ENCODE measurements at places on chromosomes 7 and 10.

DNA sequence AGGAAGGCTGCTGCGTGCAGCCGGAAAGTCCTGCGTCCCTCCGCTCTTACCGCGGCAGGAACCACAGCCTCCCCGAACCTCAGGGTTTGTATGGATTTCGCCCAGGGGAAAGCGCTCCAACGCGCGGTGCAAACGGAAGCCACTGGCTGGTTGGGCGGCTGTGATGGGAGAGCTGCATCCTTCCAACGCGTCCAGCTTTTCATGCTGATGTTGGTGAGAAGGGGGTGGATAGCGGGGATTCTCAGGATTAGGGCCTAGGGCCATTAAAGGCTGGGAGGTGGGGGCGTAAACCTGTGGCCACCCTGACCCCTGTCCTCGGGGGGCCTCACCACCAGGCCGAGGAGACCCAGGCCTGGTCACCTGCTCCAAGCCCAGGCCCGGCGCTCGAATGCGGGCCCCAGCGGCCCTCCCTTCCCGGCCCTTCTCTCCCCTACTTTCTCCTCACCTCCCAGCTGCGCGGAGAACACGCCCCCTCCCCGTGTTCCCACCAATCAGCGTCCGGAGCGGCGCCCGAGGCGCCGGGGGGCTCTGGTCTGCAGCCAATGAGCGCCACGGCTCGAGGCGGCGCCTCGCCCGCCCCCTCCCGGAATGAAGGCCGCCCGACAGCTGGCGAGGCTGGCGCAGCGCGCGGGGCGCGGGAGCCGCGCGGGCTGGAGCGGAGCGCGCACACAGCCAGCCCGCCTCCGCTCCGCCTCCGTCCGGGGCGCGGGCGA lies 458 bp upstream of the NANOS1 start:
- DNase-seq = peak; percentile 73

- DNase-seq = no peak
Observed at GRCh38 chr7:71239586-71240268, 107.8 kb downstream of the GALNT17 start.

- no peak for DNase-seq
Observed at GRCh38 chr10:16606421-16606820, 84.7 kb upstream of the C1QL3 start.

- no peak for DNase-seq
Observed at GRCh38 chr10:6202098-6202683, 541 bp upstream of the PFKFB3 start.

DNA sequence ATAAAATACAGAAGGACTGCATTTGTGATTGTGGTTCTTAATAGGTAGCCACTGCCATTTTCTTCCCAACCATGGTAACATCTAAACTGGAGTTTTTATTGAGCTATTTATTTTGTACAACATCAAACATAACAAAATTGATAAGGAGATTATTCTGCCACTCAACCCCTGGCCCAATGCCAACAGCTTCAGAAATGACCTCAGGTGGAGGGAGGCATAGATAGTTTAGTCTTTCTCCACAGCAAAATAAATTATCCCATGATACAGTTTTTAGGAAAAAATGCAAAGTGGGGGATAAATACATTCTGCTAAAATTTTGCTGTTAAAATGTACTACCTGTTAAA lies 57.6 kb downstream of the LRRTM3 start:
- DNase-seq = no peak

DNA sequence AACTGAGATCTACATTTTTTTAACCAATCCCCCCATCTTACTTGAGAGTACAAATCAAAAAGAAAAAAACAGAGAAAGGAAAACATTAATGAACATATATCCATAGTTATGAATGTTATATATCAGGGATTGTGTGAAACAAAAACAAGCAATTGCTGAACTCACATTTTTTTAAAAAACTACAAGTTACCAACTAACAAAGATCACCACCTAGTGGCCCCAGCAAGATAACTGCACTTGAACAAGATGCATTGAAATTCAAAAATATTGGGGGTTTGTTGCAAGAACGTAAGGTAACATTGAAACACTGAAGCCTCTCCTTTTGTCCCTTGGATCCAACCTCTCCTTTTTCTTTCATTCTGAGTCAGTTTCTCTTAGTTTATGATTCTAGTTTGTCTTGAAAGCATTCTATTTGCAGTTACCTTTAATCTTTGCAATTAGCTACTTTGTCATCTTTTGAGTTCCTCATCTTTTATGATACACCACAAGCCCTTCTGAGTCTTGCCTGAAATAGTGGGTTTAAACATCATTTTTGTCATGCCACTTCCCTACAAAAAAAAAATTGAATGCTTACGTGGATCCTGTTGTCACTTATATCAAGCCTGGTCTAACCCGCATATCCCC lies 87.3 kb upstream of the TES start:
- no peak for DNase-seq

GRCh38 chr10:104638861-104639589 lies 2.1 kb upstream of the SORCS3 start:
- no peak for DNase-seq

DNA sequence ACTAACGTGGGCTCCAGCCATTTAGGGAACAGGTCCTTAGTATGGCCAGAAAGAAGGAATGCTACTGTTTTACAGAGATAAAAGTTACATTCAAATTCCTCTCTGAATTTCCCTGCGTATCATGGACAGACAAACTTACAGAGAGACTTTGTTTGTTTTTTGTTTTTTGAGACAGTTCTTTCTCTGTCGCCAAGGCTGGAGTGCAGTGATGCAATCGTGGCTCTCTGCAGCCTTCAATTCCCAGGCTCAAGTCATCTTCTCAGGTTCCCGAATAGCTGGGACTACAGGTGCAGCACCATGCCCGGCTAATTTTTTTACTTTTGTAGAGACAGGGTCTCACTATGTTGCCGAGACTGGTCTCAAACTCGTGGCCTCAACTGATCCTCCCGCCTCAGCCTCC lies 64.5 kb upstream of the MPP7 start:
- no peak for DNase-seq

- DNase-seq = no peak
Observed at GRCh38 chr7:51255536-51256208, 60.9 kb downstream of the COBL start.

- DNase-seq = no peak
Observed at GRCh38 chr10:63819753-63820329, 298.6 kb downstream of the REEP3 start.

DNA sequence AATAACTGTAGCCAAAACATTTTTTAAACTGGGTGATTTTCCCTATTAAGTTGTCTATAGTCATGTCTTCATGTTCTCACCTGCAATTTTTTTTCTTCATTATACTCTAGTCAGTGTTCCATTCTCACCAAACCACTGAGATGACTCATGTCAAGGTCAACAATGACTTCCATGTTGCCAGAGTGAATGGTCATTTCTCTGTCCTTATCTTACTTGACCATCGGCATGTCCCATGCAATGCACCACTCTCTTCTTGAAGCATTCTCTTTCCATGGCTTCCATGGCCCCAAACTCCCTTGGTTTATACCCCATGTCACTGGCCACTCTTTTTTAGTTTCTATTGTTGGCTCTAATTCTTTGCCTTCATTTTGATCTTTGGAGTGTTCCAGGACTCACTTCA lies 173.9 kb downstream of the PPP1R17 start:
- no peak for DNase-seq

DNA sequence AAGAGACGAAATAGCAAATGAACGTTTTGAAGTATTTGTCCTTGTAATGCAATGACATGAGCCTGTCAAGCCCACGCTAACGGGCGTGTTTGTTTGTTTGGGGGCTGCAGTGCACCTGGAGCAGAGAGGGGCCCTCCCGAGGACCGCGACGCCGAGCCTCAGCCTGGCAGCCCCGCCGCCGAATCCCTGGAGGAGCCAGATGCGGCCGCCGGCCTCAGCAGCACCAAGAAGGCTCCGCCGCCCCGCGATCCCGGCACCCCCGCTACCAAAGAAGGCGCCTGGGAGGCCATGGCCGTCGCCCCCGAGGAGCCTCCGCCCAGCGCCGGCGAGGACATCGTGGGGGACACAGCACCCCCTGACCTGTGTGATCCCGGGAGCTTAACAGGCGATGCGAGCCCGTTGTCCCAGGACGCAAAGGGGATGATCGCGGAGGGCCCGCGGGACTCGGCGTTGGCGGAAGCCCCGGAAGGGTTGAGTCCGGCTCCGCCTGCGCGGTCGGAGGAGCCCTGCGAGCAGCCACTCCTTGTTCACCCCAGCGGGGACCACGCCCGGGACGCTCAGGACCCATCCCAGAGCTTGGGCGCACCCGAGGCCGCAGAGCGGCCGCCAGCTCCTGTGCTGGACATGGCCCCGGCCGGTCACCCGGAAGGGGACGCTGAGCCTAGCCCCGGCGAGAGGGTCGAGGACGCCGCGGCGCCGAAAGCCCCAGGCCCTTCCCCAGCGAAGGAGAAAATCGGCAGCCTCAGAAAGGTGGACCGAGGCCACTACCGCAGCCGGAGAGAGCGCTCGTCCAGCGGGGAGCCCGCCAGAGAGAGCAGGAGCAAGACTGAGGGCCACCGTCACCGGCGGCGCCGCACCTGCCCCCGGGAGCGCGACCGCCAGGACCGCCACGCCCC lies 118.5 kb downstream of the CYTH3 start:
- DNase-seq = no peak

GRCh38 chr10:107708981-107709380 lies 544.5 kb upstream of the SORCS1 start:
- no peak for DNase-seq

DNA sequence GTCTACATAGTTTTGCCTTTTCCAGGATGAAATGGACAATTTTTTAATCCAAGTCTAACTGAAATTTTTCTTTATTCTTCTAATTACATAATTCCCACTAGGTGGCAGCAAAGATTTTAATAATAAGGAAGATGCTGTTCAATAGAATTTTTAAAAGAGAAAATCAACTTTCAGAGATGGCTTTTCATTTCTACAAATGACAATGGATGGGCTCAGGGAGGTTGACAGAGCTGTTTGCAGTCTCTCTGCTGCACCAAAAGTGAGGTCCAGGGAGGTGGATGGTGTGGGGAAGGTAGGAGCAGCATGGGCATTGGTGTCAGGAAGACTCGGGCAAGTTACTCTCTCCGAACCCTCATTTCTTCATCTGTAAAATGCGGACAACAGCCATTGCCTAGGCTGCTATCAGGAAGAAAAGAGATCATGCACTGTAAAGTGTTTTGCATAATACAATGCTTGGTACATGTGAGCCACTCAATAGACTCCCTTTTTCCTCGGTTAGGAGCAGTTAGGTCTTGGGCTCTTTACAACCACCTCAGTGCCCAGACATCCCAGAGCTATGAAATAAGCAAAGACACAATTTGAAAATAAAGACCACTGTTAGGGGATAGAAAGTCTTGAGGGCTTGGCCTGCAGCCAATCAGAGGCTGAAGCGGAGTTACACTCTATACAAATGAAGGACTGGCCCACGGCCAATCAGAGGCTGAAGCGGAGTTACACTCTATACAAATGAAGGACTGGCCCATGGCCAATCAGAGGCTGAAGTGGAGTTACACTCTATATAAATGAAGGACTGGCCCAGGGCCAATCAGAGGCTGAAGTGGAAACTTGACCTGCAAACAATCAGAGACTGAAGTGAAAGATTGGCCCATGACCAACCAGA lies 107.1 kb downstream of the ABLIM1 start:
- no peak for DNase-seq

DNA sequence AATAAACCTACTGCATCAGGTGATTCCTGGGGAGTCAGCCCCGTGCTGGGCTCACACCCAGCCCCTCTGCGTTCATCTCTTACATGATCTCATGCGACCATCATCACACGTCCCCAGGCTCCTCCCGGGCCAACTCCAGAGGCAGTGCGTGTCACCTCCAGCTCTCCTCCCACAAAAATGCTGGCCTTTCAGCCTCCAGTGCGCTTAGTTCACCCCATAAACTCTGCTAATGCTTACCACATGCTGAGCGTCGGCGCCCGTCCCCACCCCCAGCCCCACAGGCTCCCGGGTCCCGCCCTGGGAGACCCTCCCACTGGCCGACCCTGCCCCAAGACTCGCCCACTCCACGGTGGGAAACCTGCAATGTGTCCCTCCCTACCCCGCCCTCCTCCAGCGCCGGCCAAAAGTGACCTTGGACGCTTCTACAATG lies 816 bp upstream of the SDK1 start:
- no peak for DNase-seq

DNA sequence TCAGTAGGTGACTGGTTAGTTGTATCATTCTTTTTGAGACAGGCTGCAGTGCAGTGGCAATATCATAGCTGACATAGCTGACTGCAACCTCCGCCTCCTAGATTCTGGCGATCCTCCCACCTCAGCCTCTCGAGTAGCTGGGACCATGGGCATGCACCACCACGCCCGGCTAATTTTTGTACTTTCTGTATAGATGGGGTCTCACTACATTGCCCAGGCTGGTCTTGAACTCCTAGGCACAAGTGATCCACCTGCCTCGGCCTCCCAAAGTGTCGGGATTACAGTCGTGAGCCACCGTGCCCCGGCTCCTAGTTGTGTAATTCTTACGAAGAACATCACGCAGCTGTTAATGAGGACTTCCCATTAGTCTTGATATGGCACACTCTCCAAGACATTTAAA lies 123.4 kb upstream of the VKORC1L1 start:
- no peak for DNase-seq

GRCh38 chr7:156604836-156605695 lies 35.5 kb upstream of the RNF32 start:
- DNase-seq = no peak

DNA sequence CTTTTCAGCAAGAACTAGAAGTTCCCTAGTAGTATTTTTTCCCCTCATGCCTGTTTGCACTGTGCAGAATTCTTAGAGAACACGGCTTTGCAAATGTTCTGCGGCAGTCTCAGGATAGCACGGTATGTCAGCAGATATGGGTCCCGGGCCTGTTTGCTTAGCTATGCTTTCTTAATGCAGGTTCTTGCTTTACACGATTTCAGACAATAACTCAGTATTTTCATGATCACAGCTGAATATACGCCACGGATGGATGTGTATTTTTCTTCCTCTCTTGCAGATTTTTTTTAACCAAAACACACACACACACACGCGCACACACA lies 137.3 kb downstream of the HECW1 start:
- no peak for DNase-seq

DNA sequence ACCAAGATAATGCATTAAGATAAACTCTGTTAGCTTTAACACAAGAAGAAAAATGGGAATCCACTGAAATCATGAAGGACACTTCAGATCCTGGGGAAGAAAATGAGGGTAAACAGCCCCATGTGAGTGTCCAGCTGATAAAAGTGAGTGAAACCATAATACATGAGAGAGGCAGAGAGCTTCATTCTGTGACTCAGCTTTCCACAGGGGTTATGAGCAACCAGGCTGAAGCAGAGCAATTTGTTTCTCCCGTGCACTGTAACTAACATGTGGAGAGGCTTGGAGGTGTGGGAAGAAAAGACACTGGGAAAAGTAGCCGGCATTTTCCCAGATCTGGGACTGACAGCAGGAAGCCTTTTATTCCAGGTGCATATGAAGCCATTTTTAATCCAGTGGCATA lies 971.7 kb downstream of the ANKRD7 start:
- no peak for DNase-seq

Measured in activated CD4-positive, alpha-beta T cell treated with anti-CD3 and anti-CD28 coated beads for 1 hour (primary cell).